NCI-H345 (cell line): ENCODE measurements at places on chromosomes 3 and 15.

- DNase-seq, result no peak
These were observed 403.8 kb upstream of the ADAMTS9 start for GRCh38 chr3:65091565-65091964.

DNA sequence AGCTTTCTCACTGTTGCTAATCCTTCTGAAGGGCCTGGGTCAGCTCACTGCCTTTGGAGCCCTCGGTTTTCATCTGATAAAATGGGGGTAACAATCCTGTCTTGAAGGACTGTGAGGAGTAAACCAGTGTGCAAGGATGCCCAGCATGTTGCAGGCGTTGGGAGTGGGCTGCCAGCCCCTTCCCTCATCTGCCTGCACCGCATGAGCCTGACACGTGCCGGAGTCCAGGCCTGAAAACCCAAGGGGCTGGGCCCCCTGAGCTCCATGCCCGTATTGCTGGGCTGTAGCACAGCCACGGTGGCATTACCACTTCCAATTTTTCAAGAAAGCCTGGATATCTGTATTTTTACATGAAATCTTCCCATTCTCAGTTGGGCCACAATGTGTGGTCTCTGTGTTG, 98.1 kb downstream of the DNAJB8 start:
- no peak for DNase-seq

- no peak for DNase-seq
These were observed 187.3 kb upstream of the CFAP20DC start for GRCh38 chr3:59237121-59237520.

DNA sequence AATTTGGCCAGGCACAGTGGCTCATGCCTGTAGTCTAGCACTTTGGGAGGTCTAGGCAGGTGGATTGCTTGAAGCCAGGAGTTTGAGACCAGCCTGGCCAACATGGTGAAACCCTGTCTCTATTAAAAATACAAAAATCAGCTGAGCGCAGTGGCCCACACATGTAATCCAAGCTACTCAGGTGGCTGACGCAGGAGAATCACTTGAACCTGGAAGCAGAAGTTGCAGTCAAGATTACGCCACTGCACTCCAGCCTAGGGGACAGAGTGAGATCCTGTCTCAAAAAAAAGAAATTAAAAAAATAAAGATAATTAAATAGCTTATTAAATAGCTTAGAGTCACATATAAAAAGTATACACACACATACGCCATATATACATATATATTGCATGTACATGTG, 3.7 kb upstream of the TIPARP start:
- no peak for DNase-seq

DNA sequence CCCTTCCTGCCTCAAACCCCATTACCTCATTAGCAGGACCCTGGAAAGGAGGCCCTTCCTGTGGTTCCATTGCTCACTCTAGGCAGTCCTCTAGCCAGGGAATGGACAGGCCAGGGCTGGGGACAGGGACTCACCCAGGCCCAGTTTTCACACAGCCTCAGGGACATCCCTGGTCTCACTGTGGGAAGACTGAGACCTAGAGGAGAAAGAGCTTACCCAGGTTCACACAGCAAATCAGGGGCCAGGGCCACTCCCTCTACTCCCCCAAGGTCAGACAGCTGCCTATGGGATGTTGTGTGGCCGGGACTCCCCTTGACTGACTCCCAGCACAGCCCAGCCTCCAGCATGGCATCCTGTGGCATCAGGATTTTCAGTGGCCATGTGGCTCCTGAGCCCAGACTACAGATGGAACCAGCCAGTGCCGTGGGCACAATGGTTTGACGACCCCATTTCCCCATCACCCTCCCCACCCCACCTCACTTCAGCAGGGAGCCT, 49.3 kb downstream of the ADAMTS7 start:
- DNase-seq, result no peak

DNA sequence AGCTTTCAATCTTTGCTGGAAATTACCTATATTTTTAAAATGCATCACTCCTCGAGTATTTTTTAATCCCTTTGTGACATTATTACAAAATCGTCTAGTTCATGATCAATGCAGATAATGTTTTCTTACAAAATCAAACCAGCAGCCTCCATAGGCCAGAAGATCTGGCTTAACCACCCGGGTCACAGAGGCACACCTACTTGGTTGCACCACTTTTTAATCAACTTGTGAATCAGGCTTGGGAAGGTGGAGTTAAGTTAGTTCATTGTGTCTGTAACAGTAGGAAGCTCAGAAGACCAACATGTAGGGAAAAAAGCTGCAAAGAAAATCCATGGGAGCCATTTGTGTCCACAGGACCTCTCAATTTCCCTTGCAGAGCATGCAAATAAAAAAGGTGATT, 148.0 kb downstream of the TP63 start:
- DNase-seq, result no peak

DNA sequence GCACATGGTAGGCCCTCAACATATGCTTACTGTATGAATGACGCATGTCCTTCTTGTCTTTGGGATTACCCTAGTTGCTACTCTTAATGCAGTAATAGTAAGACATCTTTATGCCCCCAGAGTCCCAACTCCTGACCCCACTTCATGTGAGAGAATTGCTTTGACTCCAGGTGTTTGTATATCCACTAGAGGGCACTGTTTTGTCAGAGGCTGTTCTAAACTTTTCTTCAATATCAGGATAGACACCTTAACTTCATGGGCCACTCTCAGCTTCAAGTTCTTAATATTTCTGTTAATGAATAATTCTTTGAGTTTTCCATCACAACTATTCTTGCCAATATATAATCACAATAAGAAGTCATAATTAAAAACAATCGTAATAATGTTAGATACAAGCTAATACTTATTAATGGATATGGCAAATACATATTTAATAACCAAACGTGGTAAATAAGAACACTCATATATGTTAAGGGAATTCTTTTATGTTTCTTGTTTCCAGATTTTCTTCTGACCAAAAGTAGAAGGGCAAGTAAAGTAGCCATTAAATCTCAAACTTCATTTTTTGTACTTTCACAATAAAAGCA, 337.2 kb upstream of the DNAJC19 start:
- DNase-seq, result peak; percentile 55

- no peak for DNase-seq
These were observed at the start of gene PRR23C for GRCh38 chr3:139044366-139045210. PRR23C (minus strand) TSS chr3:139044892; CDS start chr3:139044620, 272 bp downstream.

DNA sequence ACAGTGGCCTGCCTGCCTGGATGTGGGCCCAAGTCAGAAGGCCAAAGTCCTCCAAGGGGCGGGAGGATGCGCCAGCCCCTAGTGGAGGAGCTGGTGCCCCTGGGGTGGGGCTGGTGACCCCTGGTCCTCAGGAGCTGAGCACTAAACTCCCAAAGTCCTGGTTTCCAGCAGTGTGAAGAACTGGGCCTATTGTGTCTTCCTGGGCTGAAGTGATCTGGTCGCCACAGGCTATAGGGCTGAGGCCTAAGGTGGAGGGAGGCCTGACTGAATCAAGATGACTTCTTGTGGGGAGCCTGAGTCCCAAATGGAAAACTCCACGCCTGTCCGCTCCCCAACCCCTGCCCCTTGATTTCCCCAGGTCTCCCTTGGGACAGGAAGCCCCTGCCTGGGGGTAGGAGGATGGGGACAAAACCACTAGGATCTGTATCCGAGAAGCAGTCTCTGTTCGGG, 753 bp upstream of the FES start:
- DNase-seq, result no peak

GRCh38 chr15:88246081-88246480, 10.5 kb downstream of the NTRK3 start:
- DNase-seq, result no peak

GRCh38 chr15:76293361-76293760, 17.9 kb downstream of the ETFA start:
- no peak for DNase-seq

DNA sequence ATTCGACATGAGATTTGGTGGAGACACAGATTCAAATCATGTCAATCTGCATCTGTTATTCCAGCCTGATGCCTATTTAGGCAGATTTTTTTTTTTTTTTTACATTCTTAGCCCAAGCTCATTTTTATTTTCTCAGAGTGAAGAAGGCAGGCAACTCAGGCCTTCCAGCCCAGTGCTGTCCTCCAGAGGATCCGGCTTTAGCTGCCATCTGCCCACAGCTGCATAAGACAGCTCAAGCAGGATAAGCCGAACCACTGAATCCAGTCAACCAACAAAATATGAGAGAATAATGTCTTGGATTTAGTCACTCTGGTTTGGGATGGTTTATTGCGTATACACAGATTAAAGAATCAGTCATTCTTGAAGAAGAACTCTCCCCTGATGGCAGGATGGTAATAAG, 19.9 kb upstream of the COLQ start:
- DNase-seq, result no peak

DNA sequence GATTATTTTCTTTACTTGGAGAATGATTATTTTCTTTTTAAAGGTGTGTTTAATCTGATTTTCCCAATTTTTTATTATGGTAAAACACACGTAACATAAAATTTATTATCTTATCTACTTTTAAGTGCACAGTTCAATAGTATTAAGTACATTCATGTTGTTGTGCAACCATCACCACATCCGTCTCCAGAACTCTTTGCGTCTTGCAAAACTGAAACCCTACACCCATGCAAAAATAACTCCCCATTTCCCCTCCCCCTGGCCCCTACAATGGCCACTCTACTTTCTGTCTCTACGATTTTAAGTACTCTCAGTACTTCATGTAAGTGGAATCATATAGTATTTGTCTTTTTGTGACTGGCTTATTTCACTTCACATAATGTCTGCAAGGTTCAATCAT, 230.7 kb downstream of the SATB1 start:
- DNase-seq, result no peak

DNA sequence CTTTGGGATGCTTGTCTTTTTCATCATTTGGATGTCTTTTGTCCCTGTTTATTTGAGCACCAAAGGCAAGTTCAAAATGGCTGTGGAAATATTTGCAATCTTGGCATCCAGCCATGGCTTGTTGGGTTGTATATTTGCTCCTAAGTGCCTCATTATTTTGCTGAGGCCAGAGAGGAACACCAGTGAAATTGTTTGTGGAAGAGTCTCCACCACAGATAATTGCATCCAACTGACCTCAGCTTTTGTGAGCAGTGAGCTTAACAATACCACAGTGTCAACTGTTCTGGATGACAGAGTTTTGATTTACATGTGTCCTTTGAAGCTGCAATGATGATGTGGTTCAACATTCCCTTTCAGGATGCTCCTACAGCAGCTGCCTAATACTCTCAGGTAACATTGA, 83.0 kb upstream of the KCNAB1 start:
- peak; percentile 71 for DNase-seq

DNA sequence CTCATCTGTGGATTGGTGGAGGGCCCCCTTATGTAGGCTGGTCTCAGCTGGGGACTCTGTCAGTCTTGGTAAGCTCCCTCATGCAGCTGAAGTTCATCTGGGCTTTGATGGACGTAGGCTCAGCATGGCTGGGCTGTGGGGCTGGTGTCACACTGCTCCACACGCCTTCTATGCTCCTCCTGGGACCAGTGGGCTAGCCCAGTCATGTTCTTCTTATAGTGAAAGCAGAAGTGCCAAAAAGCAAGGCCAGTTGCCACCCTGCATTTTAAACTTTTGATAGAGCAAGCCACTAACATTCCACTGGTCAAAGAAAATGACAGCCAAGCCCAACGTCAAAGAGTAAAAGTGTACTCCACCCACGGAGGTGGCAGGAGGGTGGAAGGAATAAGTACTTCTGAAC, 165.5 kb downstream of the MEX3B start:
- DNase-seq, result no peak

GRCh38 chr3:73503781-73504180, 121.0 kb downstream of the PDZRN3 start:
- no peak for DNase-seq

GRCh38 chr3:194197396-194197960, 61.5 kb downstream of the HES1 start:
- no peak for DNase-seq

DNA sequence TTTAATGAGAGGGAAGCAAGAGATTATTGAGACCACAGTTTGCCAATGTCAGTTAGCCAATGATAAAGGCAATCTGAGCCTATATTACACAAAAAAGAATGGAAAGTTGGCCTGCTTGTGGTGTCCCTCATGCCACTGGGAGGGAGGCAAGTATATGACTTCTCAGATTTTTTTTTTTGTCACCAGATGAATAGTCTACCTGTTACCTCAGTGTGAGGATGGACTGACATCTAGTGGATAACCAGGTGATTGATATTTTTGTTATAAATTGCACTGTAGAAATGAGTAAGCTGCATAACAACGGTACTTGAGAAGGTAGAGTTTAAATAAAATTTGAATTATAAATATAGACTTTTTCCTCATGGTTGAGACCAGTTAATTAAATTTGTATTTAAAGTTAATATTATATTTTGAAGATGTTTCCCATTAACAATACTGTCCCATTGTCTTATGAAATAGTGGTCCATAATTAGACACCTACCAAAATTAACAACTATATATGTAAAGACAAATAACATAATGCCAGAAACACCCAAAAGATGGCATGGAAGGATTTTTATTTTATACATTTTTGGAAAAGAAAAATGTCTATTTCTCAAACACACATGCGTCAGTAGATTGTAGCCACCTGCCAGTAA, 237.8 kb upstream of the GADL1 start:
- DNase-seq, result peak; percentile 20

DNA sequence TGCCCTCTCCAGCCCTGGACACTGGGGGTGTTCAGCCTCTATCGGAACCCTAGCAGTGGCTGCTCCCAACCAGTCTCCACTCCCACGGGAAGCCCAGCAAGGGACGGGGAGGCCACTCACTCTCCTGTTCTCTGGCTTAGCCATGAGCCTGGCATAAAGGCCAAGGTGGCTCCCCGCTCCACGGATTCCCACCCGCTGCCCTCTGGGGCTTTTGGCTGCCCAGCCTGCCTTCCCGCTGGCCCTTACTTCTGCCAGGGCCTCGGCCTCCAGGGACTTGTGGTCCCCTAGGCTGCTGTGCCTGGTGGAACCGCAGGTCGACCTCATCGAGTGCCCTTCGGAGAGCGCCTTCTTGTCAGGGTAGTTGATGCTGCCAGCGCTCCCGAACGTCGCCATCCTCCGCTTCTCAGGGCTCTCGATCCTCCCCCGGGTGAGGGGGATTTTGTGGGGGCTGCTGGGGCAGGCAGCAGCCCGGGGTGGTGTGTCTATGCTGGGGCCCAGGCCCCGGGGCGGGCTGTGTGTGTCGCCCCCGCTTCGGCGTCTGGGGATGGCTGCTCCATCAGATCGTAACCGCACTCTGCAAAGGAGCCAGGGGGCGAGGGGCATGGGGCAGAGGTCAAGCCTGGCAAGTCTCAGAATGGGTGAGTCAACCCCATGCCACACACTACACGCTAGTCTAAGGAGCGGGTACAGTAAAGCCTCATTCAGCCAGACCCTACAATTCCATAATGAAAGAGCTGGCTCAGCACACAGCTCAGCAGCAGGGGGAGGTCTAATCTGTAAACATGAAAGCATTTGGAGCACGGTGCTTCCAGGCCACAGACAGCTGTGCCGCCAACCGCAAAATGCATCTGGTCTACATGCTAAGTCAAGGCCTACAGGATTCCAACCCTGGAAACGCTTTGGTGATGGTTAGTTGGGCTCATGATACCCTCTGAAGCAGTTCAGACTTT, 27.3 kb upstream of the RAD18 start:
- DNase-seq, result no peak
